ENCODE measurements at places on chromosomes 4 and X.

DNA sequence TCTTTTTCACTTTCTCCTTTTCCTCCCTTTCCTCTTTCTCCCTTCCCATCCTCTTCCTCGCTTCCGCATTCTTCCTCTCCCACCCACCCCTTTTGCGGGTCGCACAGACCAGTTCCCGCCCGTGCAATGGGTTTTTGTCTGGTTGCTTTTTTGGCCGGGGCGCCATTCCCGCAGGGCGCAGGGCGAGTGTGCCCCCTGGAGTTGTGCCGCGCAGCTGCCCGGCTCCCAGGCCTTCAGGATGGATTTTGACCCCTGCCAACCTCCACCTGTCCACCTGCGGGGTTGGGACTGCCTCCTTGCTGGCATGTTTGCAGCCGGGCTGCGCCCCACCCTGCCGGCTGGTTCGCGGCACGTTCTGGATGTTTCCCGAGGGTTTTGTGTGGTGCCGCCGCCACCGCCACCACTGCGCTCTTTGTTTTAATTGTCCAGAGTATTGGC lies 578 bp upstream of the SEL1L3 start:
- DNase-seq = no peak

- DNase-seq = no peak
These were observed 4.0 kb upstream of the PDGFRA start for GRCh38 chr4:54224996-54225597.

DNA sequence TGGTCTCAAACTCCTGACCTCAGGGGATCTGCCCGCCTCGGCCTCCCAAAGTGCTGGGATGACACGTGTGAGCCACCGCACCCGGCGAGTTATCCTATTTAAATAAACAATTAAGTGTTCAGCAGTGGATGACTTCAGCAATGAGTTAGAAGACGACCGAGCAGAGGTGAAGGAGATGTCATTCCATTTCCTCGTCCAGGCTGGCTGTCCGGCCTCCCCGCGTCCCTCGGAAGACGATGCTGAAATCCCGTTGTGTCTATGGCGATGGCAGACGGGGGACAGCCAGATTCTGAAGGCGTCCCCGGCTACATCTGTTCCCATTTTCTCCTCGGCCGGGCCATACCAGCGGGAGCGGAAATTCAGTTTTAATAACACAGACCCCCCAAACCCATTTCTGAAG lies 209.8 kb downstream of the CRLF2 start:
- no peak for DNase-seq

DNA sequence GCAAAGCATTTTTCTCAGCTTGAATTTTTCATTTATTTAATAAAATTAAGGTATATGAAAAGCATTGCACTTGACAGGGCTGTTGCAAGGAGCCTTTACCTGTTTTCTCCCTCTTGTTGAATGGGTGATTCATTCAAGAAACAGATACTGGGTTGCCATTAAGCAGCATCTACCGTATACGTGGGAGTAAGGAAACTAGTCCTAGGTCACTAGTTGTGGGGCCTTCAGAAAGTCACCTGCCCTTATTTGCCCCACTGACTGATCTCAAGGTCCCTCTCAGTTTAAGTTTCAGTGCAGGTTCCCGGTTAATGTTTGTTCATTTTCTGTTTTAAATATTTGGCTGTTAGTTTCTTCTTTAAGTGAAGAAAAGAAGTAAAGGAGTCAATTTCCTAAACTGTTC lies 34.0 kb downstream of the LHFPL1 start:
- no peak for DNase-seq

DNA sequence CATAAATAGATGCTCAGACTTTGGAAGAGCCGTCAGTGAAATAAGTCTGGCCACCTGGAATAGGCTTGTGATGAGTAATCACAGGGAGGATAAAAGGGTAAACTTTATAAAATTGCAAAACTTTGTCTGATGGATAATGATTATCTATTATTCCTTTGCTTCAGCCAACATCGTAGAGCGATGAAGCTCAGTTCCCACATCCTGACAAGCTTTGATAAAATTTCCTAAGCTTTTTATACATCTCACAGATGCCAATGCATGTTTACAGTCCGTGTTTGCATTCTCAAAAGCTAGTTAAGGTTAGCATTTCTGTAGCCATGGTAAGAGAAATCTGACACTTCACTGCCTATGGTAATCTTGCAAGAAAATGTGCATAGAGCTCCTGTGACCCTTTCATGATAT lies 15.4 kb upstream of the UGDH start:
- no peak for DNase-seq

DNA sequence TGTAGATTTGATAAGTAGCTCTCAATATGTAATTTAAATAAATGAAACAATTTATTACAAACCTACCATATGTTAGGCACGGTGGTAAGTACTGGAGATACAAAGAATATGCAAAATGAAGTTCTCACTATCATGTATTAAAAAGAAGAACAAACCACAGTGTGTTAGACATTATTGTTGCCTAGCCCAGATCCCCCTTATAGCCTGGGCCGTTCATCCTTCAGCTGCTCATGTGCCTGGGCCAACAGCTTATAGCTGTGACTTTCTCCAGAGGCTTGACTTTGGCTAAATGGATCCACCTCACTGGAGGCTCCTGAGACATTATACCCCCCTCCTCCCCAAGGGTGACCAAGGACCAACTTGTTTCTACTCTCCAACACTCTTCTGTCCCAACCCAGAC lies 29.8 kb upstream of the CCNG2 start:
- DNase-seq = no peak

DNA sequence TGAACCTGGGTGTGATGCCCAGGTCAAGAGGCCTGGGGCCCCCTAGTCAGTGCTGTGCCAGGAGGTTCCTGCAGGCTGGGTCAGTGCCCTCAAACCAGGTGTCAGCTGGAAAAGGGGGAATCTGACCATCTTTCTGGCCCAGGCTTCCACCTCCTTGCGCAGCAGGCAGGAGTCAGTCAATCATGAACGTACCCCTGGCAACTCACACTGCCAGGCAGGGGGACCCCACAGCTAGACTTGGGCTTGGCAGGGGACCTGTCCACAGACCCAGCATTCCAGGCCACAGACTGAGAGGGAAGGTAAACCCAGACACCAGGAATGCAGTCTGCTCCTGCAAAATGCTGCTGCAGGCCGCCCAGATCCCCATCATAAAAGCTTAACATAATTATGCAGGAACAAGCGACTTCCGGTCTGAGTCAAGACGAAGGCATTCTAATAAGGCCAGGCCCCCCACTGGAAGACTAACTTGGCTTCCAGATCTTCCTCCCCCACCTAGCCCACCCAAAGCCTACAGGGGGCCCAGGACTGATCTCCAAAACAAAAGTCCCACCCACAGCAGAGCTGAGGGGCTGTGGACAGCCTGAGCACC lies 156.3 kb downstream of the BCOR start:
- no peak for DNase-seq

- DNase-seq = no peak
These were observed 26.6 kb downstream of the NLGN3 start for GRCh38 chrX:71171110-71171801.

DNA sequence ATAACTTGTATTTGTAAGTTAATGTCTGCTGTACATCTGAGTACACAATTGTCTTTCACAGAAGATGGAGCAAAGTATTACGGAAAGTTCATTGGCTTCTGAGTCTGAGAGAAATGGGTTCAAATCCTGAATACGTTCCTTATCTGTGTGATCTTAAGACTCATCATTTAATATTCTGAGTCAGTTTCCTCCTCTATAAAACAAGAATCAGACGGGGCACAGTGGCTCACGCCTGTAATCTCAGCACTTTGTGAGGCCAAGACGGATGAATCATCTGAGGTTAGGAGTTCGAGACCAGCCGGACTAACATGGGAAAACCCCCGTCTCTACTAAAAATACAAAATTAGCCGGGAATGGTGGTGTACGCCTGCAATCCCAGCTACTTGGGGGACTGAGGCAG lies 57.8 kb downstream of the APBB2 start:
- no peak for DNase-seq

DNA sequence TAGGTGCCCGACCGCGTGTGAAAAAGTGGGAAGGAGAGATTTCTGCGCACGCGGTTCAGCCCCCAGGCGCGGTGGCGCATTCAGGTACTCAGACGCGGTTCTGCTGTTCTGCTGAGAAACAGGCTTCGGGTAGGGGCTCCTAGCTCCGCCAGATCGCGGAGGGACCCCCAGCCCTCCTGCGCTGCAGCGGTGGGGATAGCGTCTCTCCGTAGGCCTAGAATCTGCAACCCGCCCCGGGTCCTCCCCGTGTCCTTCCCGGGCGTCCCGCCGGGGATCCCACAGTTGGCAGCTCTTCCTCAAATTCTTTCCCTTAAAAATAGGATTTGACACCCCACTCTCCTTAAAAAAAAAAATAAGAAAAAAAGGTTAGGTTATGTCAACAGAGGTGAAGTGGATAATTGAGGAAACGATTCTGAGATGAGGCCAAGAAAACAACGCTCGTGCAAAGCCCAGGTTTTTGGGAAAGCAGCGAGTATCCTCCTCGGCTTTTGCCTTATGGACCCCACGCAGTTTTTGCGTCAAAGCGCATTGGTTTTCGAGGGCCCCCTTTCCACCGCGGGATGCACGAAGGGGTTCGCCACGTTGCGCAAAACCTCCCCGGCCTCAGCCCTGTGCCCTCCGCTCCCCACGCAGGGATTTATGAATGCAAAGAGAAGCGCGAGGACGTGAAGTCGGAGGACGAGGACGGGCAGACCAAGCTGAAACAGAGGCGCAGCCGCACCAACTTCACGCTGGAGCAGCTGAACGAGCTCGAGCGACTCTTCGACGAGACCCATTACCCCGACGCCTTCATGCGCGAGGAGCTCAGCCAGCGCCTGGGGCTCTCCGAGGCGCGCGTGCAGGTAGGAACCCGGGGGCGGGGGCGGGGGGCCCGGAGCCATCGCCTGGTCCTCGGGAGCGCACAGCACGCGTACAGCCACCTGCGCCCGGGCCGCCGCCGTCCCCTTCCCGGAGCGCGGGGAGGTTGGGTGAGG lies 3.7 kb downstream of the SHOX start:
- DNase-seq = no peak

DNA sequence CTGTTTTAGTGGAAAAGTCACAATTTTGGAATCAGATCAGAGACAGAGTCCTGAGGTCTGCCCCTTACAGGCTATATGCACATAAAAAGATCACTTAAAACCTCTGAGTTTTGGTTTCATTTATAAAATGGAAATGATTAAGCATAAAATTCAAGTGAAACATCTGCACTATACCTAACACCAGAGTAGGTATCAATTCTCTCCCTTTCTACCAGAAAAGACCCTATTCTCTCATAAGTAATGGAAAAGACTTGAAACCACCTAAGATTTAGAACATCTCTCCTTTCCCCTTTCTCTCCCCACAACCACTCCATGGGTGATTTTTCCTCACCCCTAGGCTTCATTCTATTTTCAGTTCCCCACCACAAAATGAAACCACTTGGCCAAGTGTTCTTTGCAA lies 907 bp downstream of the LHFPL1 start:
- no peak for DNase-seq

DNA sequence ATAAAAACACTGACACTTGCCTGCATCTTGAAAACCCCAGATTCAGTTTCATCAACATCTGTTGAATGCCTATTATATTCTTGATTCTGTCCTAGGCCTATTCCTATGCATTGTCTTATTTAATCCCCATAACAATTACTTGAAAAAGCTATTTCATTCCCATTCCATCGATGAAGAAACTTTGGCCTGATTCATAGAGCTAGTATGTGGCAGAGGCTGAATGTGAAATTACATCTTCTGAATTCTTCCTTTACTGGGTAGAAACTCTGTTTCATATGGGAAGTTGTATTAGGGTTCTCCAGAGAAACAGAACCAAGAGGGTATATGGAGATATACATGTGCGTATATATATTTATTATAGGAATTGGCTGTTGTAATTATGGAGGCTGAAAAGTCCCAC lies 35.0 kb upstream of the SLC4A4 start:
- DNase-seq = no peak

- DNase-seq = no peak
These were observed 91.1 kb downstream of the PCDH7 start for GRCh38 chr4:30811296-30811695.

GRCh38 chr4:2832981-2833670 lies 10.5 kb upstream of the ADD1 start:
- no peak for DNase-seq

- DNase-seq = no peak
These were observed 374.3 kb downstream of the AFF2 start for GRCh38 chrX:148874636-148875246.

DNA sequence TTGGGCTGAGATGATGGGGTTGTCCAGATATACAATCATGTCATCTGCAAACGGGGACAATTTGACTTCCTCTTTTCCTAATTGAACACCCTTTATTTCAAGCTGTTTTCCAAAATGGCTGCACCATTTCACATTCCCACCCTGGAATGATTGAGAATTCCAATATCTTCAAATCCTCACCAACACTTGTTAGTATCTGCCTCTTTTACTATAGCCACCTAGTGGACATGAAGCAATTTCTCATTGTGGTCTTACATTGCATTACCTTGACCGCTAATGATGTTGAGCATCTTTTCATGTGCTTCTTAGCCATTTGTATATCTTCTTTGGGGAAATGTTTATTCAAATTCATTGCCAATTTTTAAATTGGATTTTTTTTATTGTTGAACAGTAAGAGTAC lies 364.8 kb downstream of the SMARCA1 start:
- no peak for DNase-seq

DNA sequence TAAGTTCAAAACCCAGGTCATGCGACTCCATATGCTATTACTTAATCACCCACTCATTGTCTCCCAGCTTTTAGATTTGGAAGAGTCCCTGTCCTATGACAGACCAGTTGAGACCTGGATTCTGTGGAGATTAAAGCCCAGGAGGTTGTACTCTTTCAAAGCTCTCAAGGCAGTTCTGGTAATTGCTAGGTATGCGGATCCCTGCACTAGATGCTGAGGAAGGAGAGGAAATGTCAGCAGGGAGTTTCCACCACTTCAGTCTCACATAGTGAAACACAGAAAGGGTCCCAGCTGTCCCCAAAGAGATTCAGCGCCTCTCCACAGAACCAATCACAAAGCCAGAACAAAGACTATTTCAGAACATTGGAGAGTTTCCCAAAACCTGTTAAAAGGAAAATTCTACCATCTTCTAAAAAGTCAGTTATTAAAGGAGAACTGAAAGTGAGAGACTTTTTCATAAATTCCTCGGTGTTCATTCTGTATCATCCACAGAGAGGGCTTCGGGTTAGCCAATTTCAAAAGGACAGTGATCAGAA lies 53.4 kb downstream of the IRF2 start:
- no peak for DNase-seq

- no peak for DNase-seq
These were observed 276.3 kb upstream of the LDB2 start for GRCh38 chr4:17174751-17175150.

DNA sequence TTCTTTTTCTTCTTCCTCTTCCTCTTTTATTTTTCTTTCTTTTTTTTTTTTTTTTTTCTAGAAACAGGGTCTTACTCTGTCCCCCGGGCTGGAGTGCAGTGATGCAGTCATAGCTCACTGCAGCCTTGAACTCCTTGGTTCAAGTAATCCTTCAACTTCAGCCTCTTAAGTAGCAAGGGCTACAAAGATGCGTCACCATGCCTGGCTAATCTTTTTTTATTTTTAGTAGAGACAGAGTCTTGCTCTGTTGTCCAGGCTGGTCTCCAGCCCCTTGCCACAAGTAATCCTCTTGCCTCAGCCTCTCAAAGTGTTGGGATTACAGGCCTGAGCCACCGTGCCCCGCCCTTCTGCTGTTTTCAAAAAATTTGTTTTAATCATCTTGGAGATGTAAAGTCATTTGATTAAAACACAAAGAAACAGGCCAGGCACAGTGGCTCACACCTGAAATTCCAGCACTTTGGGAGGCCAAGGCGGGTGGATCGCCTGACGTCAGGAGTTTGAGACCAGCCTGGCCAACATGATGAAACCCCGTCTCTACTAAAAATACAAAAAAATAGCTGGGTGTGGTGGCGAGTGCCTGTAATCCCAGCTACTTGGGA lies 28.1 kb downstream of the SYNPO2 start:
- no peak for DNase-seq

Measured in activated gamma-delta T cell treated with anti-CD3 and anti-CD28 coated beads, Interleukin-2, amount 50 U/mL, for 16 hours (primary cell).